ENCODE measurements at places on chromosomes 6 and 20.

DNA sequence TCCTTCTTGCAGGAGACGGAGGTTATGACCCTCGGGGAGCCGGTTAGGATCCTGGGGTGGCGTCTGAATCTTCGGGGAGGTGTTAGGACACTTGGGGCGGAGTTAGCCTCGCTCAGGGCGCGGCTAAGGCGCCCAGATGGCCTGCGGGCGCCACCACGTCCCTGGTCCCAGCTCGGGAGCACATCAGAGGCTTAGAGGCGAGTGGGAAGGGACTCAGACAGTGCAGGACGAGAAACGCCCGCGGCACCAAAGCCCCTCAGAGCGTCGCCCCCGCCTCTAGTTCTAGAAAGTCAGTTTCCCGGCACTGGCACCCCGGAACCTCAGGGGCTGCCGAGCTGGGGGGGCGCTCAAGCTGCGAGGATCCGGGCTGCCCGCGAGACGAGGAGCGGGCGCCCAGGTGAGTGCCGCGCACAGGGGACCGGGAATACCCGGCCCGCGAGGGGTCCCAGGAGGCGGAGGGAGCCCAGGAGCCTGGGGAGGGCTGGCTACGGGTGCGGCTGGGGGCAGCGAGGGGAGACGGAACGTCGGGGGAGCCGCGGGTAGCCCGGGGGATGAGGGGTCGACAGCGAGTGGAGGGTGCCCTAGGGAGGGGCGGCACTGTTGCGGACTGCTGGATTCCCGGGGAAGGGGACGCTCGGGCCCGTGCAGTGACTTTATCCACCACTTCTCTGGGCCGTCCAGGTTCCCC is at the start of gene HCK:
TSS of gene HCK (plus strand) at position 153 of the 688 bp plus-strand sequence.
- DNase-seq: peak; percentile 36
- H3K27ac ChIP-seq: no peak within 1 kb of the TSS
- peak within 1 kb of the TSS; percentile 54 for H3K4me3 ChIP-seq

GRCh38 chr6:27280540-27281000 is 31.5 kb downstream of the POM121L2 start:
- peak overlapping the region; percentile 45 for H3K4me3 ChIP-seq
- peaks cover 18% of the 10 kb centered on the region for H3K4me1 ChIP-seq
- H3K27ac ChIP-seq: no peak overlapping the region
- H3K36me3 ChIP-seq: peaks cover 9% of the 10 kb centered on the region

DNA sequence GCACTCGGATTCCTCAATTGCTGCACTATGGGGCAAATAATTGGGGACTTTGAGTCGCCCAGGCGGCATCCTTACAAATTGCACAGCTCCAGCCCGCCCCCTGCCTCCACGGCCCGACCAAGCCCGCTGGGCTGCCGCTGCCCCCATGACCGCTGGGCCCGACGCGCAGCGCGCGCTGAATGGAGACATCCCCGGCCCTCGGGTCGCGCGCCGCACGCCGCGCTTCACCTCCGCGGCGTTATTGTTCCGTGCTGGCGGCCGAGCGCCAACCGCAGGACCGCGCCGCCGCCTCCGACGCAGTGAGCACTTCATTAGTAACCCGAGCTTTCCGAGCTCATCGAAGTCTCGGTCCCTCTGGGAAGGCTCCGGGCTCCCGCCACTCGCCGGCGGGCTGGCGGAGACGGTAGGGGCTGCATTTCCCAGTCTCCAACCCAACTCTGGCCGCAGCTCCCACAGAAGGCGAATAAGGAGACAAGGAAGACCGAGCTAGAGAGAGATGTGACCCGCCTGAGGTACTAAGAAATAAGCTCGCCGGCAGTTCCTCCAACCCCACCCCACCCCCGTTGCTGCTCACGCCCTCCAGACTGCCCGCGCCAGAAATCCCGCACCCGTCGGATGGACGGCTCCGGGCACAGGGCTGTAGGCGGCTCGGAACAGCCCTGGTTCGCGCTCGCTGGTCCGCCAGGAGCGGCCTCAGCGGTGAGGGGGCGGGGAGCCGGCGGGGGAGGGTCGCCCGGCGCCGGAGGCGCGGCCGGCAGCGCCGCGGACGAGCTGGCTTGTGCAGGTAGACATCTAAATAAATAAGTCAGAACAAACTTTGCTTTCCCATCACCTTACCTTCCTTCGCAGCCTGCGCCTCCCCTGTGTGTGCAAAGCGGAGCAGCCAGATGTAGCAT is 703 bp downstream of the EPHA7 start:
- peaks cover 17% of the 10 kb centered on the region for H3K4me1 ChIP-seq
- H3K27ac ChIP-seq: no peak overlapping the region
- H3K36me3 ChIP-seq: no peaks in the 10 kb centered on the region
- H3K27me3 ChIP-seq: peaks cover 61% of the 10 kb centered on the region

- H3K36me3 ChIP-seq: peaks cover 10% of the 10 kb centered on the region
- H3K4me1 ChIP-seq: peaks cover 29% of the 10 kb centered on the region
- H3K27ac ChIP-seq: no peak overlapping the region
- no peak for DNase-seq
- H3K27me3 ChIP-seq: peaks cover 88% of the 10 kb centered on the region
Observed at GRCh38 chr6:28807682-28808280, 116.0 kb downstream of the TRIM27 start.

DNA sequence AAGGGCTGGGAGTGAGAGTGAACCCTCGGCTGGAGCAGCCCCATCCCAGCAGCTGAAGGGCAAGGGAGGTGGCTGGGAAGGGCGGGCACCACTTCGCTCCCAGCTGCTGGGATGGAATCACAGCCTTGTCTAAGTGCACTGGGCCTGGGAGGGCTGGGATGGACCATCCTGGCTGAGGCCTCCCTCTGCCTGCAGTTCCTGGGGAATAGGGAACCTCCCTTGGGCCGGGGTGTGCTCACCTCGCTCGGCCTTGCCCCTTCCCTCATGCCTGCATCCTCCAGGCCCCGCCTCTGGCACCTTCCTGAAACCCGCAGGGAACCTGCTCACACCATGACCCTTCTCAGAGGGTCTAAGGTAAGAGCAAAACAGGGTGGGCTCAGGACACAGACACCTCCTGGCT is 53.7 kb downstream of the SMOC2 start:
- H3K27ac ChIP-seq: no peak overlapping the region
- no peak for DNase-seq
- H3K4me3 ChIP-seq: no peak overlapping the region
- H3K36me3 ChIP-seq: no peaks in the 10 kb centered on the region

GRCh38 chr6:151322570-151322969 is 68.8 kb downstream of the ZBTB2 start:
- DNase-seq: no peak
- H3K36me3 ChIP-seq: no peaks in the 10 kb centered on the region
- no peak overlapping the region for H3K27ac ChIP-seq
- peaks cover 15% of the 10 kb centered on the region for H3K4me1 ChIP-seq

DNA sequence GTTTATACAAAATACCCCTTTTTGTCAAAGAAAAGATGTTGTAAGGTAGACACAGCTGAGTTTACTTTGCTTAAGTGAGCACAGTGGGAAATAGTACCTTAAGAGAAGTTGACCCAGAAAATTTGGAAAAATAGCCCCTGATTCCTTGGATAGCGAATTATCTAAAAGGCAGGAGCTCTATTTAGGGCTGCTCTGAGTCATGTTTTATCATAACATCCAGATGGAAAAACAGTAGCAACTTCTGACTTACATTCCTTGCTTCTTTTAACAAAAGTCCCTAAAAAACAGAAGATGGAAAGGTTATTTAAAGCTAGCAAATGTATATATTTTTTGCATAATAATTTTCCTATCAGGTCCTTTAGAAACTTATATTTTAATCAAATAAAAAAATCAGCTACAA is 59.0 kb downstream of the THEMIS start:
- no peaks in the 10 kb centered on the region for H3K27me3 ChIP-seq
- DNase-seq: no peak
- H3K4me3 ChIP-seq: no peak overlapping the region
- H3K36me3 ChIP-seq: peaks cover 54% of the 10 kb centered on the region
- peaks cover 22% of the 10 kb centered on the region for H3K4me1 ChIP-seq
- H3K27ac ChIP-seq: no peak overlapping the region

DNA sequence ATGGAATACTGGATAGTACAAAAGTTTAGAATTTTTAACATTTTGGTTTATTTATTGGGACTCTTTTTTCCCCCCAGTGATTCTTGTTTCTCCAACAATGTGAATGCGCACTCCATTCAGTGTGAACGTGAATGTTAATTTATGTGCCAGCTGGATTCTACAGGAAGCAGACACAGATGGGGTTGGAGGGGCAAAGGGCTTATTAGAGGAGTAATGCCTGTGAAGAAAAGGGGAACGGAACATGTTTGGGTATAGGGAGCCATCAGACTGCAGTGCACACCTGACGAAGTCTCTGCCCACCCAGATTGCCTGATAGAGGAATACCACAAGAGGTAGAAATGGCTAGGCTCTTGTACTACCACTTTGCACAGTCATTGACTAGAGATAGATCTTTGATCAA is 48.2 kb downstream of the PTPRA start:
- peaks cover 31% of the 10 kb centered on the region for H3K36me3 ChIP-seq
- no peak for DNase-seq
- H3K4me3 ChIP-seq: no peak overlapping the region
- no peak overlapping the region for H3K27ac ChIP-seq

GRCh38 chr6:85245004-85245403 is 204.9 kb upstream of the NT5E start:
- no peak for DNase-seq
- no peak overlapping the region for H3K4me3 ChIP-seq
- H3K27ac ChIP-seq: no peak overlapping the region

DNA sequence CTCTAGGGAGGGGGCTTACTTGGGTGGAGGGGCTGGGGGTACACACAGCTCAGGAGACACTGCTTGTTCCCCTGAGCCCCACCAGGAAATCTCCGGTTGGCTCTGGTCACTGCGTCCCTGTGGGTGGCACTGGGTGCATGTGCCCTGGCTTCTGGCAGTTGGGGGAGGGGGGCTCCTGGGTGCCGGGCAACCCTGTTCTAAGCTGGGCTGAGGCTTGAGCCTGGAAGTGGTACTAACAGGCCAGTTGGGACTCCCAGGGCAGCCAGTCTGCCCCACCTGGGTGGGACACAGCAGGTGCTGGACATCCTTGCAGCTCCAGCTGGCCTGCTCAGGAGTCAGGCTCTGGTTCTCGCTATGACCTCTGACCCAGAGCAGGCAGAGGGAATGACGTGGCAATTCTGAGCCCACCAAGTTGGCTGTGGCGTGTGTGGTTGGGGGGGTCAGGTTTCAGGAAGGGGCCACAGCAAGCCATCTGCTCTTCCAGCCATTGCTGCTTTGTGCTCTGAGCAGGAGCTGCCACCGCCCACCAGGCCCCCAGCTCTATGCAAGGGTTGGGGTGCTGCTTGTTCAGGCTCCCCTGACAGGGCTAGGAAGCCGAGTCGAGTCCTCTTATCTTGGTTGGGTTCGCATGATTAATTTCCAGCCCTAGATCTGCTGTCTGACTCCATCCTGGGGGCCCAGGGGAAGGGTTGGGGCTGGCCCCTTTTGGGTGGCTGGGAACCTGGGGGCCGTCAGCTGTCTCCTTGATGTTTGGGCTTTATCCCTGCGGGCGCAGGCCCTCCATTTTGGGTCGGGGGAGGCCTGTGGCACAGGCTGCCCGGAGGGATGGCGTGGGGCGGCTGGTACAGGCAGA is 590 bp downstream of the C20orf204 start:
- peaks cover 55% of the 10 kb centered on the region for H3K4me1 ChIP-seq
- peak overlapping the region; percentile 84 for H3K4me3 ChIP-seq
- H3K36me3 ChIP-seq: peaks cover 6% of the 10 kb centered on the region
- H3K27ac ChIP-seq: peak overlapping the region; percentile 98
